Cortex of kidney (tissue), 1 donor: ENCODE measurements at places on chromosomes 4 and X.

DNA sequence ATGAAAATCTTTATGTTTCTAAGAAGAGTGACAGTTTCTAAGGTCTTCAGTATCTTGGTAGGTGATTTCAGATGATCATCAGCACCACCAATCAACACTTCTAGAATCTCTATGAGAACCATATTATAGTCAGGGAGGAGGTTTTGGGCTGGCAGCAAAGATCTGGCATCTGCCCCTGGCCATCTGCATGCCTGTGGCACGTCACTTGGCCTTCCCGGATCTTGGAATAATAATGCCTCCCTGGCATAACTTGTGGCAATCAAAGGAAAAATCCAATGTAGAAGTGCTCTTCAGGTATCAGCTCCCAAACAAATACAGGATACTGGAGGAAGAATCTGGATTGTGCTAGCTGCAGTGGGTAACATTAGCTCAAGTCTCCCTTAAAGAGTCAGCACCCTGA is 57.3 kb downstream of the RASL11B start:
- no peak for DNase-seq

GRCh38 chr4:77236806-77237205 is 79.8 kb downstream of the CCNG2 start:
- no peak for DNase-seq

DNA sequence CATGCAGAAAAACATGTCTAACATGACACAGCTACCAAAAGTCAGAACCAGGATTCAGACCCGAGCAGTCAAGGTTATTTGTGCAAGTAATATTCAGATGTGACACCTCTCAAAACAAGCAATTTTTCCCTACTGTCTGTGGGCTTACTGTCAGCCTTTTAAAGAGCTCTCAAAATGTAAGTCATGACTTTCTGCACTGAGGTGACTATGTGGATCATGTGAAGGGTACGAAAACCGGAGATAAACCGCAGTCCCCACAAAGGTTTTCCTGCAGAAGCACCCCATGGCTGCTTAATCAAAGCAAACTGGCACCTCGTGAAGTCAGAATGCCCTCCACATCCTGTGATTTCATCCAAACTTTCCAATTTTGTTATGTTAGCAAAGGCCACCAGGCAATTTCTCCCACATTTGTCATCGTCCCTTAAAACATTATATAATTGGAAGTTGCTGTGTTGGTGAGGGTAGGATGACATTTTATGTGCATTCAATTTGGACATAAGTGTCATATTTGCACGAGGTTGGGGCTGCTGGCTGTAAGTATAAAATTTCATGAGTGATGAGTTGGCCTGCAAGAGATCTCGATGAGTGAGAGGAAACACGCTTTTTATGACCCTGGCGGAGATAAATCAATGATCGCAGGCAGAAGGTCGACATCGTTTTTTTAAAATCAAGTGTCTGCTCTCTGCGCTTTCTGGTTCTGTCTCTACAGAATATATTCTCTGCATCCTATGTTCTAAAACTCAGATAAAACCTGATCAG is 161.2 kb downstream of the STK32B start:
- no peak for DNase-seq

DNA sequence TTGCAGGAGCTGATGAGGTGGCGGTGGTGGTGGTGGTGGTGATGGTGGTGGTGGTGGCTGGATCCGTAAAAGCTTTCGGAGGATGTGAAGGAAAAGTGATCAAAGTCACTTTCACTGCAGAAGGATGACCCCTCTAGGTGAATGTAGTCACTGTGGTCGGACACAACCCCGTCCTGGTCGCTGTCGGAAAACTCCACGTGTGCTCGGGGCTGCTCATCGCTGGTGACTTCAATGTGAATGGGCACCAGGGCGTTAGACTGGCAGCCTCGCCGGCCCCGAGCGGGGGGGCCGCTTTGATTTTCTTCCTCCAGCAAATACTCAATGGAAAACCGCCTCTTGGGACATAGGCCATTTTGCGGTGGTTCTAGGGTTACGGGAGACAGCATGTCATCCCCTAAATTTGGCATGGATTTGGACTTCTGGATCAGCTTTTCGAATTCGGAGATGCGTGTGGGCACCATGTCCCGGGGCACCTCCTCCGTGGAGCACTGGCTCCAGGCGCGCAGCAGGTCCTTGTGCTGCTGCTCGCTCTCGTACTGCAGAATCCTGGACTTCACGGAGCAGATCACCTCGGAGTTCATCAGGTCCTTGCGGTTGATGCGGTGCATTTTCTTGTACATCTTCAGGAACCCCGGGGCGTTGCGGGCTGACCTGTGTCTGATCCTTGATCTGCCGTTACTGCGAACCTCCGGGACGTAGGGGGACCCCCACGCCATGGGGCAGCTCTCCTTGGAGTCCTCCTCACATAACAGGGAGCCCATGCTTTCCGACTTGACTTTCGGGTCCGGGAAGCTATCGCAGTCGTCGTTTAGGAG is 88.3 kb upstream of the PDLIM3 start:
- no peak for DNase-seq

DNA sequence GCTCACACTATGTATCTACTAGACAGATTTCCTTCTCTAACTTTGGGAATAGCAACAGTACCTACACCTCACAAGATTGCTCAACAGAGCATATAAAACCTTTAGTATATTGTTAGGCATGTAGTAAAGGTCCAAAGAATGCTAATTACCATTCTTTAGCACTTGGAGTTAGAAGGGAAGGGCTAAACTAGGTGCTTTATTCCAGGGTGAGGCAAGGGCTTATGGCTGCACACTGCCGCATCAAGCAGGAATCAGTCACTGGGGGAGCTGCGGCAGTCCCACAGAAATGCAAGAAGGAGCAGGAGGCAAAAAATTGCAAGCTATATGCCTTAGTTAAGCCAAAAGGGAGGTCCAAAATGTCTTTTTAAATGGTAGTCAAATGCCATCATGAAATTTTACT is 162.7 kb downstream of the PPP3CA start:
- DNase-seq: no peak

GRCh38 chr4:24473309-24473721 is 111.0 kb downstream of the DHX15 start:
- DNase-seq: no peak

- no peak for DNase-seq
These were observed 70.7 kb upstream of the TAPT1 start for GRCh38 chr4:16297003-16297402.
